ENCODE measurements at places on chromosomes 13 and 19.

DNA sequence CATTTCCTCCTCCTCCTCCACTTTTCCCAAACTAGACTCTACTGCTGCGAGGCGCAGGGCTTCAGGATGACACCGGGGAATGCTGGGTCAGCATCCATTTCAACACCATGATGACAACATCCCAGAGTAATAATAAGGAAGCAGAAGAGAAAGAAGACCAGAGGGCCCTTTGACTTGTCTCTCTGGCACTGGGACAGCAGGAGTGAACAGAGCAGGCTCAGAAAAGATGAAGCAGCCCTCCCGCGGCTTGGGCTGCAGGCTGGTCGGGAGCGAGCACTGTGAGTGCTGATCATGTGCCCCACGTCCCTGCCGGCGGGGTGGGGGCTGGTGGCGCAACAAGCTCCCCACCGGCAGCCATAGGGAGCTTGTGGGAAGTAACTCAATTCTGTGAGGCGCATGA, 30.5 kb downstream of the RANBP3 start:
- no peak for DNase-seq

- DNase-seq, result no peak
Observed at GRCh38 chr19:32032561-32032960, 312.8 kb upstream of the ZNF507 start.

GRCh38 chr19:44875666-44876451, 15.2 kb upstream of the TOMM40 start:
- no peak for DNase-seq

DNA sequence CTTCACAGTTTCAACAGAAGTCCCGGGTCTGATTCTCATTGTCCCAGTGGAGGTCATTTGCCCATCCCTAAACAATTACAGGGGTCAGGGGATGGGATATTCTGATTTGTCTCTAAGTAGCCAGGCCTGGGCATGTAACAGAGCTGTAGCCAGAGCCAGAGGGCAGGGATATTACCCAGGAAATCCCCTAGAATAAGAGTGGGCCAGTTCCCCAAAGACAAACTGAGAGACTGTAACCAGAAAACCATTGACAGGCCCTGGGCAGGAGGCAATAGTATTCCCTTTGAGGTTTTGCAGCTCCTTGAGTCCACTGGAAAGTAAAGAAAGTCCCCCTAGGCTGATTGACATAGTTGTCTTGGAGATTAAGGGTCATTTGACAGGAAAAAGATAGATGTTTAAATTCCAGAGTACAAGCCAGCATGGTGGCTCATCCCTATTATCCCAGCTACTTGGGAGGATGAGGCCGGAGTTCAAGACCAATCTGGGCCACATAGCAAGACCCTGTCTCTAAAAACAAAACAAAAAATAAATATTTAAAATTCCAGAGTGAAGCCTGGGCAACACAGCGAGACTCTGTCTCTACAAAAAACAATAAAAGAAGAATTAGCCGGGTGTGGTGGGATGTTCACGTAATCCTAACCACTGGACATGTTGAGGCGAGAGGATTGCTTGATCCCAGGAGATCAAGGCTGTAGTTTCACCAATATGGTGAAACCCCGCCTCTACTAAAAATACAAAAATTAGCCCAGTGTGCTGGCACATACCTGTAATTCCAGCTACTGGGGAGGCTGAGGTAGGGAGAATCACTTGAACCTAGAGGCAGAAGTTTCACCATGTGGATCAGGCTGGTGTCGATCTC, 1.9 kb upstream of the SDHAF1 start:
- DNase-seq, result no peak

DNA sequence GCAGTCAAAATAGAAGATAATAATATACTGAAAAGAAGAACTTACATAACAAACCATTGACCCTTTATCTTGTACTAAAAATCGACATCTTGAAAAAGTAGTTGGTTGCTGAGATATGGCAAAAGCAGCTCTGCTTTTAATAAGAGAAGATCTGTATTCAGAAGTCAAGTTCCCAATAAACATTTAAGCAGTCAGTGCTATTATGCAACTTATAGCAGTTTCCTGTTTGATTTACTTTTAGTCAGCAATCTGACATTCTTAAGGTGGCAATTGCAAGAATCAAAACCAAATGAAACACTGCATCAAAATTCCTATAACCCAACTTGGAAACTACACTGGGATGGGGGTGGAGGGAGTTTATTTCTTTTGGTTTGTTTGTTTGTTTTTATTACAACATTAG, 165.5 kb downstream of the TBC1D4 start:
- no peak for DNase-seq

- no peak for DNase-seq
Observed at GRCh38 chr19:44817725-44818465, 9.0 kb downstream of the BCAM start.

DNA sequence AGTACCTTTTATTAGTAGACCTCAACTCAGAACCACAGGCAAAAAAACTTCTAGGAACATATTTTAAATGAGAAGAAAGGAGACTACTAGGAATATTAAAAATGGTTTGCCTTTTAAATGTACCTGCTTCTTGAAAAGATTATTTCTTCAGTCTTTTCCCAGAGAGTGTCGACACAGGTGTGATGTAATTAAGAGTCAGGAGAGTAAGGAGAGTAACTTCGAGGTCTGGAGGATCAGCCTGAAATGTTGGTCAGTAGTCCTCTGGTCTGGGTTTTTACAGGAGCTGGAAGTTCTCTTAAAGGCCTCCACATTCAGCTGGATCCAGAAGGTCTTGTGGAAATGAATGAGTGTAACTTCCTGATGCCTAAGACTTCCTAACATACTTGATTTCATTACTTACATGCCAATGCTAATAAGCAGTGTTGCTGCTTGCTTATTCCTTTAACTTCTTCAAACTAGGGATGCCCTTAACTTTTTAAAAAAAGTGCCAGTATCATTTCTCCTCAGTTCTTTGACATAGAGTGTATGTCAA, at the start of gene KCTD4:
Gene KCTD4 (minus strand): TSS at position 345 of the 532 bp plus-strand sequence. CDS start 6,478 bp downstream, outside the sequence.
- DNase-seq, result no peak

DNA sequence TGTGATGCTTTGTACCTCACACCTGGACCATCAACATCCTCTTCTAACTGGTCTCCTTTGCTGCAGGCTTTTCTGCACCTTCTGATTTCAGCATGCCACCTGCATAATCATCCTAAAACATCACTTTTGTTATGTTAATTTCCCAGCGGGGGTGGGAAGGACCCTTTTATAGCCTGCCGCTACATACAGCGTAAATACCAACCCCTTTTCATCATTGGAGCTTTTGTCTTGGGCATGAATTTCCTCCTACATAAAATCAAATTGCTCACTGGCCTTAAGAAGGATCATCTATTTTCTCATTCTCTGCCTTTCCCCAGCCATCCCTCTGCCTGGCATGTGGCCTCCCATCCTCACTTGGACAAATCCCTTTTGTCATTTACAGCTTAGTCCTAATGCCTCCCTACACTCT, 124.7 kb downstream of the RBM26 start:
- DNase-seq, result no peak

GRCh38 chr19:8342684-8343482, at the start of gene KANK3:
Gene KANK3, minus strand, starts transcription at chr19:8343262. Its CDS starts 5,434 bp downstream, at chr19:8337828.
- peak; percentile 94 for DNase-seq

All from activated naive CD4-positive, alpha-beta T cell treated with anti-CD3 and anti-CD28 coated beads, Interleukin-2, amount 50 U/mL, for 16 hours (primary cell).